Suprapubic skin (tissue), 4 donors: ENCODE measurements at places on chromosomes 2 and 18. TPM values are rescaled to one million over a fixed set of nuclear protein-coding genes. Genes with fewer than 3 reads are reported as not detected.

The DOCK10 gene
- total RNA-seq, result 22.7 TPM

The LYG1 gene
- total RNA-seq, result 4.0 TPM

The ABCB11 gene
- total RNA-seq, result 0.29 TPM

The LYG2 gene
- 2.9 TPM for total RNA-seq

The CABYR gene
- 1.2 TPM for total RNA-seq

- no peaks in the 10 kb centered on the region for H3K27me3 ChIP-seq
- H3K36me3 ChIP-seq, result no peaks in the 10 kb centered on the region
- H3K4me3 ChIP-seq, result no peak overlapping the region
- no peak overlapping the region for H3K27ac ChIP-seq
Measured at GRCh38 chr2:83224591-83225200, 1234.4 kb downstream of the SUCLG1 start.

- no peaks in the 10 kb centered on the region for H3K36me3 ChIP-seq
- no peak for DNase-seq
- H3K27ac ChIP-seq, result no peak overlapping the region
- H3K4me1 ChIP-seq, result no peaks in the 10 kb centered on the region
Measured at GRCh38 chr2:6764968-6765723, 100.6 kb downstream of the CMPK2 start.

DNA sequence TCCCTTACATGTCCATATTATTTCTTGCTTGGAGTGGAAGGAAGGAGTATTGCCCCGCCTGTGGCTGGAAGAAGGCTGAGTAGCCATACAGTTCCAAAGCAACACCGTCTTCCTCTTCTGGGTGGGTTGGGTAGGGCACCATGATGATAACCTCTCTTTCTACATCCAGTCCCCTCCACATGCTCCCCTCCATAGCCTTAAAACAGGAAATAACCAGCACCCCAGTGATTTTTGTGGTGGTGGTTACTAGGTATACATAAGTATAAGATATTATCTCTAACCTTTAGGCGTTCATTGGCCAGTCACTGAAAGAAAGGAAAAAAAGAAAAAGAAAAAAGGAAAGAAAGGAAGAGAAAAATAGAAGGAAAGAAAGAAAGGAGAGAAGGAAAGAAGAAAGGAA is 63.1 kb downstream of the CXCR4 start:
- no peaks in the 10 kb centered on the region for H3K4me1 ChIP-seq
- H3K4me3 ChIP-seq, result no peak overlapping the region
- no peaks in the 10 kb centered on the region for H3K27me3 ChIP-seq
- H3K27ac ChIP-seq, result no peak overlapping the region
- no peak for DNase-seq
- H3K36me3 ChIP-seq, result no peaks in the 10 kb centered on the region

DNA sequence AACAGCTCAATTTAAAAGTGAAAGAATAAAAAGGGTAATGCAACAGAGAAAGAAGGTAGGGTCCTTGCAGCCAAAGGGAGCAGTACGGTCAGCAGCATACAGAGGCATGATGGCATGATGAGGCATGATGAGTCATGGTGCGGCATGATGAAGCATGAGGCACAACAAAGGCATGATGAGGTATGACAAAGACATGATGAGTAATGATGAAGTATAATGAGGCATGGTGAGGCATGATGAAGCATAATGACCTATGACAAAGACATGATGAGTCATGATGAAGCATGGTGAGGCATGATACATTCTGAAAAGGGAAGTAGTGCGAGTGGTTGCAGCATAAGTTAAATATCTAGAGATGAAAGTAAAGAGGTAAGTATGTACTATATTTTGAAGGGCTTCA is 673.2 kb downstream of the TMEM182 start:
- H3K4me1 ChIP-seq, result no peaks in the 10 kb centered on the region
- no peak overlapping the region for H3K27ac ChIP-seq
- no peaks in the 10 kb centered on the region for H3K36me3 ChIP-seq
- H3K4me3 ChIP-seq, result no peak overlapping the region

DNA sequence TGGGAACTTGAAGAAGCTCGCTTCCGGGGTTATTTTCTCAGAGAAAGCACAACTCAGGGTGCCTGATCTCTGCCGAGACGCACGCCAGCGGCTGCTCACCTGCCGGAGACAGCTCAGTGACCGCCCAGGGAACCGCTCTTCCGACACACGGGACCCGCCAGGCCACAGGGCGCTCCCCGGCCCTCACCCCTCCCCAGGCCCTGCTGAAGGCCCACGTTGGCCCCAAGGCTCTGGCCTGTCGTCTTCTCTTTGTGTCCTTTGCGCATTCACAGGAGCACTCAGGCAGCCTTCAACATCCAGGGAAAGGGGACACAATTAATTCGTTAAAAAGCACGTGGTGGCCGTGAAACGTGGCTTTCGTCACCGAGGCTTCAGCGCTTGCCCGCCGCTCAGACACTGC is 276.3 kb upstream of the SALL3 start:
- no peaks in the 10 kb centered on the region for H3K4me1 ChIP-seq
- peaks cover 11% of the 10 kb centered on the region for H3K27me3 ChIP-seq
- no peak overlapping the region for H3K27ac ChIP-seq
- no peaks in the 10 kb centered on the region for H3K36me3 ChIP-seq
- no peak for DNase-seq
- no peak overlapping the region for H3K4me3 ChIP-seq

- peak; percentile 37 for DNase-seq
- H3K4me3 ChIP-seq, result no peak overlapping the region
- no peaks in the 10 kb centered on the region for H3K4me1 ChIP-seq
- peaks cover 2% of the 10 kb centered on the region for H3K27me3 ChIP-seq
- no peak overlapping the region for H3K27ac ChIP-seq
Measured at GRCh38 chr2:3644891-3645605, 13.0 kb upstream of the ALLC start.
